NCI-H187 treated with DMSO at 0.1 percent for 48 hours (cell line): ENCODE measurements at places on chromosomes 5 and 9.

- no peak for DNase-seq
These were observed 4.8 kb upstream of the ARAP3 start for GRCh38 chr5:141686648-141687416.

GRCh38 chr5:157275403-157275802 lies 9.5 kb downstream of the CYFIP2 start:
- DNase-seq = no peak

- DNase-seq = peak; percentile 78
These were observed 123.2 kb downstream of the SPOCK1 start for GRCh38 chr5:137375741-137376526.

- DNase-seq = peak; percentile 41
These were observed 613 bp upstream of the TMEM267 start for GRCh38 chr5:43484106-43484849.

- no peak for DNase-seq
These were observed 1.4 kb upstream of the COL27A1 start for GRCh38 chr9:114153761-114154599.
